ENCODE measurements at places on chromosomes 4 and X.

GRCh38 chrX:27889878-27890277 is 82.1 kb downstream of the MAGEB10 start:
- no peak for DNase-seq

- DNase-seq, result no peak
Measured at GRCh38 chr4:7293703-7294102, 101.4 kb downstream of the SORCS2 start.

GRCh38 chrX:100931925-100932285 is 3.2 kb upstream of the XKRX start:
- no peak for DNase-seq

GRCh38 chr4:162265802-162266201 is 102.0 kb upstream of the FSTL5 start:
- no peak for DNase-seq

GRCh38 chr4:98720871-98721480 is 62.6 kb upstream of the TSPAN5 start:
- DNase-seq, result no peak

All from stimulated activated CD8-positive, alpha-beta memory T cell treated with anti-CD3 and anti-CD28 coated beads, Interleukin-7, amount 100 ng/mL, for 24 hours (primary cell).